Adipose tissue (tissue), 3 donors: ENCODE measurements at places on chromosomes 1 and 21. TPM values are rescaled to one million over a fixed set of nuclear protein-coding genes. Genes with fewer than 3 reads are reported as not detected.

Gene AK5
- 0.11 TPM for polyA plus RNA-seq

Gene ACTN2
- polyA plus RNA-seq, result 1.5 TPM

Gene NPPB
- 0.58 TPM for polyA plus RNA-seq

Gene ASAP3
- polyA plus RNA-seq, result 19.4 TPM

Gene SLC25A34
- polyA plus RNA-seq, result 2.8 TPM

Gene CLCA2
- polyA plus RNA-seq, result 0.11 TPM

Gene OR6K3
- not detected for polyA plus RNA-seq
